Adrenal gland (tissue), 19 donors: ENCODE measurements at places on chromosomes 6 and 20. TPM values are rescaled to one million over a fixed set of nuclear protein-coding genes. Genes with fewer than 3 reads are reported as not detected.

MLN gene
- polyA plus RNA-seq = not detected

HCRTR2 gene
- not detected for polyA plus RNA-seq

GPR6 gene
- polyA plus RNA-seq = not detected

PPP1R14C gene
- polyA plus RNA-seq = 0.13 TPM

SIRPB2 gene
- polyA plus RNA-seq = 2.5 TPM

TREML1 gene
- 3.2 TPM for polyA plus RNA-seq

ADTRP gene
- polyA plus RNA-seq = 0.20 TPM
